ENCODE measurements at places on chromosomes 7 and 10.
A peak's percentile ranks its signal among the peaks of the same experiment; 100 is the strongest.

- no peak for DNase-seq
These were observed 26.7 kb upstream of the CUL1 start for GRCh38 chr7:148672041-148672440.

DNA sequence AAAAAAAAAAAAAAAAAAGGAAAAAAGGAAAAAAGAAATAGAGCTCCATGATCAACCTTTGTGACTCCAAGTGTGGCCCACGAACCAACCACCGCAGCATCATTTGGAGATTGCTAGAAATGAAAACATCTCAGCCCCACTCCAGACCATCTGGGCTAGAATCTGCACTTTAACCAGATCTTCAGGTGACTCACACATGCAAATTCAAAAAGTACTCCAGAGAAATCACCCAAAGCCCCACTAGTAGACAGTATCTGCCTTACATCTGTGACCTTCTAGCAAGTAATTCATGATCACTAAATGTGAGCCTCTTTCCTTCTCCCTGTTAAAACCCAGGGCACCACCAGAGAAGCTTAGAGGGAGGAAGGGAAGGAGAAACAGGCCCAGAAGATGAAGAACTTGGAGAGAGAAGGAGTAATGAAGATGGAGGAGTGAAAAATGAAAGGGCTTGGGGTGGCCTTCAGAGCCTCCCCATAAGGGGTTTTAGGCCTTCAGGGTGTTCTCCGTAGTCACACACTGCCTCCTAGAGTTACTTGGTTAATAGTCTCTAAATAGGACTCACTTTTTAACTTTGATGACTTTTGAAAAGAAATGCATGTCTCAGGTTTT lies 94.0 kb downstream of the SLC37A3 start:
- no peak for DNase-seq

- DNase-seq = no peak
These were observed 1.3 kb upstream of the ITPRIP start for GRCh38 chr10:104339469-104340110.

- DNase-seq = no peak
These were observed 24.4 kb downstream of the MRPS33 start for GRCh38 chr7:140990193-140990962.

- no peak for DNase-seq
These were observed 28.0 kb downstream of the GRK5 start for GRCh38 chr10:119235356-119235755.

DNA sequence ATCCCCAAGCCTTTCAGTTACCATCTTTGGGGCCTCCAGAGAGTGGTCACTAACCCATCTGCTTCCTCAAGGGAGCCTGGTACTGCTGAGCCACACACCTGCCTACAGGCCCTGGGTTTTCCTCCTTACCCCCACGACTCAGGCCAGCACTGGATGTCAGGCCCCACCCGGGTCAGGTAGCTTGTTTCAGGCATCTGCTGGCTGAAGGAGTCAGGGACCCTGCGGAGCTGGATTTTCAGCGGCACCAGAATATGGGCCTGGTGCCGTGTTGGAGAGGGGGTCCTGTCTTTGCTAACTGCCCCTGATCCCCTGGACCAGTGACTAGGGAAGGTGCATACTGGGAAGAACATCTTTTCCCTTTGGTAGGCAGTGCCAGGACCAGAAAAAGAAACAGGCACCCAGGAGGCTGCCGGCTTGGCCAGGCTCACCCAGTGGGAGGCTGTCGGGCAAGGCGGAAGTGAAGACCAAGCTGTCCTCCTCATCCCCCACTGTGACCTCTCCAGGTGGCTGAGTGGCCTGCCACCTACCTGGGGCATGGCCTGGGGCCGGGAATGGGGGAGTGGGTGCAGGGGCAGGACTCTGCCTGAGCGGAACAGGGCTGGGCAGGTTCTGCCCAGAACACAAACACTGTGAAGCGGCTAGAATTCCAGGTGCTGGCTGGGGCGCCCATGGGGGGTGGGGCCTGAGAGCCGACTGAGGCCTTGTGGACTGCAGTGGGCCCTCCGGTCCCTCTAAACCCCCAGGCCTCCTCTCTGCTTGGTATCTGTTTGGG lies 12.4 kb upstream of the SAMD8 start:
- DNase-seq = no peak

- no peak for DNase-seq
These were observed 15.5 kb upstream of the JAZF1 start for GRCh38 chr7:28195910-28196620.

DNA sequence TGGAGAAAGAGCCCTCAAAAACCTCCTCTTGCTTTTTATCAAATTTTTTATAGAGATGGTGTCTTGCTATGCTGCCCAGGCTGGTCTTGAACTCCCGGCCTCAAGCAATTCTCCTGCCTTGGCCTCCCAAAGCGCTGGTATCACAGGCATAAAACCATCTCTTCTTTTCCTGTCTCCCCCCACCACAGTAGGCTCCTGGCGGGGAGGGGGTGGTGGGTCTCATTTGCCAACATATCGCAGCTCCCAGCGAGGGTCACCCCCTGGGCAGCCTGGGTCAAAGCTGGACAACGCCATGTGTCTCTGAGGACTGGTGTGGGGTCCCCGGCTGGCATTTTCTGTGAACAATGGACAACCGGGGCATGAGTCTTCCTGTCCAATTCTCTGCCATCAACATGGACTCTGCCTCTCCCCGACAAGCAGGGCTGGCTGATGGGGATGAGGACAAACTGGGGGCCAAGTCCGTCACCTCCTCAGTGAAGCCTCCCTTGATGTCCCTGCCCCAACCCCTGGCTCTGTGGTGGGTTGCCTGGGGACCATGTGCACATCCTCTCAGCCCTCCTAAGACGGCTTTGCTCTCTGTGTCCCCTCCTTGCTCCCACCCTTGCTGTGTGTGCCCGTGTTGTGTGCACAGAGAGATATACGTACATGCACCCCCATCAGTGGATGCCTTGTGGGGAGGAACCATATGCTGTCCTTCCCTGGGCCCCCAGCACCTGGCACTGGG lies 86.4 kb upstream of the GNA12 start:
- no peak for DNase-seq

- DNase-seq = no peak
These were observed 11.8 kb upstream of the MIOS start for GRCh38 chr7:7554649-7555575.

DNA sequence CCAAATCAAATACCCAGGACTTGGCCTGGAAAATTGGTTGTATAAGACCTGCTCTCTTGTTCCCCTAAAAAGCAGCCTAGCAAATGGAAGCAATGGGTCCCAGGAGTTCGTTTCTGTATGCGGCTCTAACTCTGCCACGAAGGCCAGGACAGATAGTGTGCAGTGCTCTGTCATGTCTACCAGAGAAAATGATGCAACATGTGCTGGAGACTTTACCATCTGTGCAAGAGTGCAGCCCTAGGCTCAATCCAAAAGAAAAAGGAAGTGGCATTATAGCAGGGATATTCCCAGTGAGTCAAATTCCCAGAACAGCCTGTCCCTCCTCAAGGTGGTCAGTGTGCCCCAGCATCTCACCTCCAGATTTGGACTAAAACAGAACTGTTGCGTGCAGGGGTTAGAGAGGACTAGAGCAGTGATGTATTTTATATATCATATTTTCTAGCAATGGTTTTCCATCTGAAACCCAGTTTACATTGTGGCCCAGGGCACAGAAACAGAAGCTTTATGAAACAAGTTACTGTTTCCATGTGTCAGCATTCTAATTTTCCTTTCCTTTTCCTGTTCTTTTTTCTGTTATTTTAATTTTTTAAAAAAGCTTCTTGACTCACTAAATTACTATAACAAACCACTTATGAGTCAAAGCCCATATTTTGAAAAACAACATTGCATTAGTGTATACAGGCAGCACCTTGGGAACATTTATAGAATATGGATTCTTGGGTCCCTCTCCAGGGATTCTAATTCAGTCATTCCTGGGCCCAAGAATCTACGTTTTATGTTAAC lies 311.2 kb downstream of the RNLS start:
- DNase-seq = no peak

GRCh38 chr10:122298598-122299301 lies 27.7 kb downstream of the BTBD16 start:
- peak; percentile 51 for DNase-seq

GRCh38 chr10:67839951-67840350 lies 2.0 kb upstream of the DNAJC12 start:
- DNase-seq = no peak

DNA sequence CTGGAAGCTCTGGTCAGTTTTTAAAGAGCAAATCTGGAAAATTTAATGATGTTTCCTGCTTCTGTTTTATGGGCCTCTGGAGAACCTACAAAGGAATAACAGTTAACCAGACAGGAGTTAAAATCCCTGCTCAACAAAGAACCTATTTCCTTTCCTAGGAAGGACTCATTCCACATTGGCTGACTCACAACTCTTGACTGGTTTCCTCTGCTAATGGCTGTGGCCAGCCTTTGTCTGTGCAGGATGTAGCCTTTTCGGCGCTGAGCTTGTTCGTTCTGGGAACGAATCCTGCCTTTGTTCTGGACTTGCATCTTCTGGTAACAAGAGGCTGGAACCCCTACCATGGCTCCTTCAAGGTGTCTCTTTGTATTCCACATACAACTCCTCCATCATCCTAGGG lies 112.8 kb upstream of the PDCD4 start:
- DNase-seq = no peak

GRCh38 chr10:121409466-121410104 lies 188.7 kb downstream of the FGFR2 start:
- DNase-seq = no peak

DNA sequence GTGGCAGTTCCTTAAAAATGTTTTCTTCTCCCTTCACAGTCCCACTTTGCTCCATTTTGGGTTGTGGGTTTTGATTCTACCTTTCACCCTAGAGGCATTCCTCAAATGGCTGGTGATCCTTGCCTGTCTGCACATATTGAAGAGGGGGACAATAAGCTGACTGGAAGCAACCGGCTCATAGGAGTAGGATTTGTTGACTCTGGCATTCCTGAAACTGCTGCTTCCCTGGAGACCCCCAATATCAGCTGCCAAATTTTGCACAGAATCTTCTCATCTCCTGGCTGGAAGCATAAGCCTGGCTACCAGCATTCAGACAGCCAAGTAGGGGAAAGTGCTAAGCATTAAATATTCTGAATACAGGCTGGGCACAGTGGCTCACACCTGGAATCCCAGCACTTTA lies 53.7 kb downstream of the KIF5B start:
- DNase-seq = no peak

- DNase-seq = no peak
These were observed 201.2 kb downstream of the TCF7L2 start for GRCh38 chr10:113151190-113151666.

GRCh38 chr7:153590571-153590970 lies 461.6 kb upstream of the DPP6 start:
- DNase-seq = no peak

GRCh38 chr7:124898531-124898930 lies 31.1 kb downstream of the POT1 start:
- no peak for DNase-seq

DNA sequence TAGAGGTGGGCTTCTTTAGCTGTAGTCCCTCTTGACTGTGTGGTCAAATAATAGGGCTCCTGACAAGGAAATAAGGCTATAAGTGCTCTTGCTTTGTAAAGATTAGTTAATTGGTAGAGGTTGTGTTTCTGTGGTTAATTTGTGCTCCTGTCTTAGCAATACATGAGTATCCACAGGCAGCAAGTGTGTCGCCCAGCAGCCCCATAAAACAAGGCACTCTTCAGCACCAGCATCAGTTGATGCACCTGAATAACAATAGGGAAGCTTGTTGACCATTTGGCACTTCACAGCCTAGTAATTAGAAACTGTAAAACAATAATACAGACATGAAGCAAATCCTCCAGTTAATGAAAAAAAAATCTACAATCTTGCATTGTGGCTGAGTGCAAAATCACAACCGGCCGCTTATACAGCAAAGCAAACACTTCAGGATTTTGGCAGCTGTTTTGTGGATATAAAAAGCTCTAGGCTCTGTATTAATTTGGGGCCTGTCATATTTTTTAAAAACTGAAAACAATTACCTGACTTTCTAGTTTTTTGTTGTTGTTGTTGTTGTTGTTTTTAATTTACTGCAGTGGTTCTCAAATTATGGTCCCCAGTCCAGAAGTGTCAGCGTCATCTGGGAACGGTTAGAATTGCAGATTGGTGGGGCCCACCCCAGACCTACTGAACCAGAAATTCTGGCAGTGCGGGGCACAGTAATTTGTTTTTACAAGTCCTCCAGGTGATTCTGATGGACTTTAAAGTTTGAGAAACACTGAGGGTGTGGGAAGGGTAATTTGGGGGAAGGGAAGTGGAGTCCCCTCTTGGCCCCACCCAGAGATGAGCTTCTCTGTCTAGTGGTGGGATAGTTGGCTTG lies 56.8 kb downstream of the AUTS2 start:
- peak; percentile 61 for DNase-seq

- DNase-seq = no peak
These were observed 123.9 kb downstream of the PRKG1 start for GRCh38 chr10:51198170-51198569.

DNA sequence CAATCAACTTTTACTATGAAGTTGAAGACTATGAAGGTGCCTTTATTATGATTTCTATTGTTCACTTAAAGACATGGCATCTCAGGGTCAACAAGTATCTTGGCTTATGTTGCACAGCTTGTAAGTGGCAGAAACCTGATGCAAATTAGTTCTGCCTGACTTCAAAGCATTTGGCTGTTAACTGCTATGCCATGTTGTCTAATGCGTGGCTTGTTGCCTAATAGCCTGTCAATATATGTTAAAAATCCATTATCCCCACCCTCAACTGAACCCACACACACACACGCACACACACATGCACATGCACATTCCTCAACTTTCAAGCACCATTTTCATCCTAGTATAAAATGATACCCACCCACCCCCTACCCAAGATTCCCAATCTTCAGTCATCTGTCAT lies 217.1 kb downstream of the NRG3 start:
- DNase-seq = no peak

DNA sequence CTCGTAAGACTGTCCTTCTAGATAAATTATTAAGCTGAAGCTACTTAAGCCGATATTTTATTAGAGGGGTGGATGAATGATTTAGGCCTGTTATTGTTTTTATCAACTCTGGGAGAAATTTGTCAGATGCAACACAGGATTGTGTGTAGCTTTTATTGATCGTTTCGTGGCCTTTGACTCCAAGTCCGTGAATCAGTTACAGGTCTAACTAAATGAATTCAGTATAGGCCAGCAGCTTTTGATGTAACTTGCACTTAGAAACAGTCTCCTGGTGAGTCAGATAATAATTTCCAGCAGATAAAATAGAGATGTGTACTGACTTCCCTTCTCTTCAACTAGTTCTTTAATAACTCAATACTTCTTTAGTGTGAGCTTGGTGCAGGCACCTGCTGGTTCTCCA lies 341.7 kb upstream of the SMIM30 start:
- no peak for DNase-seq

DNA sequence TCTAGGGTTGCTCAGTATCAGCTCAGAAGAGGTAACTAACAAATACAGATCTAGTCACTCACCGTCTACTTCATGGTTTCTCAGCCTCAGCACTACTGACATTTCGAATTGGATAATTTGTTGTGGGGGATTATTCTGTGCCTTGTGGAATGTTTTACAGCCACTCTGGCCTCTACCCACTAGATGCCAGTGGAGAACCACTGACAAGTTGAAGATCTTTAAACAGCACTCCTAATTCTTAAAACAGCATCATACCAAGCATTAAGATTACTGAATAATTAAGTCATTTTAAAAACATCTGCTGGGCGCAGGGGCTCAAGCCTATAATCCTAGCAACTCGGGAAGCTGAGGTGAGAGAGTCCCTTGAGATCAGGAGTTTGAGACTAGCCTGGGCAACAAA lies 82.6 kb downstream of the UPF2 start:
- no peak for DNase-seq

All from SHP77 treated with DMSO at 0.1 percent for 48 hours (cell line).